ENCODE measurements at places on chromosomes 13 and 19. TPM values are rescaled to one million over a fixed set of nuclear protein-coding genes. Genes with fewer than 3 reads are reported as not detected.

SIX5 gene
- 26.3 TPM for total RNA-seq

PDE4A gene
- 11.0 TPM for total RNA-seq

SNRPD2 gene
- total RNA-seq, result 209 TPM

OVOL3 gene
- total RNA-seq, result not detected

HSD17B14 gene
- total RNA-seq, result 22.2 TPM

DNA sequence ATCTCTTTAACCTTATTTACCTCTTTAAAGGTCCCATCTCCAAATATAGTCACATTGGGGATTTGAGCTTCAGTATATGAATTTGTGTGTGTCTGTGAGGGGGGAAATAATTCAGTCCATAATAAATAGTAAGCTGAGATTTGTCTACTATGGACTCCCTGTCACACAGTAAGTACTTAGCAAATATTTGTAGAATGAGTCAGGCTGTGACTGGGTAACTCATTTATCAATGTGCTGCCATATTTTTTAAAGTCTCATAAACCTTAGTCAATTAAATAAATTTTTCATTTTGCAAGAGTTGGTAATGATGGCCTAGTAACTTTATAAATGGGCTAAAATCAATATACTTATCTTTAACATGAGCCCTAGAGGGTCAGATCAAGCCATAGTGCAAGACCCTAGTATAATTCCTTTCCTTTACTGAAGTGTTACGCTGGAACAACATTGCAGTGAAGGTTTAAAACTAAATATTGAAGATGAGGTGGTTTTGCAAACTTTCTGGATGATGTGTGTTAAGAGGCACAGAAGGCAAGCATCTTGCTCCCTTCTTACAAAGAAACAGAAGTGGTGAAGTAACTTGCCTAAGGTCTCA lies 305.1 kb downstream of the KCNRG start:
- no peak for DNase-seq

GRCh38 chr19:4760285-4760650 lies 31.3 kb upstream of the FEM1A start:
- no peak for DNase-seq

GRCh38 chr13:66875264-66875663 lies 354.9 kb downstream of the PCDH9 start:
- DNase-seq, result no peak

DNA sequence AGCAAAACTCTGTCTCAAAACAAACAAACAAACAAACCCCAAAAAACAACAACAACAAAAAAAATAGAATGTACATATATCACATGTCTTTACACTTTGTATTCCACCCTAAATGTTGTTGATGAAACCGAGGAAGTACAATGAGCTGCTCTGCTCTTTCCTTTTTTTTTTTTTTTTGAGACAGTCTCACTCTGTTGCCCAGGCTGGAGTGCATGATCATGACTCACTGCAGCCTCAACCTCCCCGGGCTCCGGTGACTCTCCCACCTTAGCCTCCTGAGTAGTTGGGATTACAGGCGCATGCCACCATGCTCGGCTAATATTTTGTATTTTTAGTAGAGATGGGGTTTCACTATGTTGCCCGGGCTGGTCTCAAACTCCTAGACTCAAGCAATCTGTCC lies 30.6 kb upstream of the LRP3 start:
- DNase-seq, result no peak

DNA sequence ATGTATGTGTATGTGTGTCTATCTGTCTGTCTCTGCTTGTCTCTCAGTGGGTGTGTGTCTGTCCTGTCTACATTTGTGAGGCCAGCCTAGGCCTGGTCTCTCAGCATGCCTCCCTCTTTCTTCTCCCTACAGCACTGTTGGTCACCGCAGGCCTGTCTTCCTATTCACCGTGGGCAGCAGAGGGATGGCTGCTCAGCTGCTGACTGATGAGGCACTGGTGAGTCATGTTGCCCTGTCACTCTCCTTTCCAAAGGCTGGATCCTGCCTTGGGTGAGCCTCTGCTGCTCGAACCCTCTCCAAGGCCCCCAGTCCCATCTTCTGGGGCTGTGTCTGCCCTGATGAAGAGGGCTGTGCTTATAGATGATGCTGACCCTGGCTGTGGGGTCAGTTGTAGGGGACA lies 6.3 kb downstream of the ZNF71 start:
- no peak for DNase-seq

GRCh38 chr13:97212004-97212403 lies 10.1 kb upstream of the MBNL2 start:
- no peak for DNase-seq

GRCh38 chr19:30227012-30227621 lies 145.1 kb upstream of the ZNF536 start:
- no peak for DNase-seq

DNA sequence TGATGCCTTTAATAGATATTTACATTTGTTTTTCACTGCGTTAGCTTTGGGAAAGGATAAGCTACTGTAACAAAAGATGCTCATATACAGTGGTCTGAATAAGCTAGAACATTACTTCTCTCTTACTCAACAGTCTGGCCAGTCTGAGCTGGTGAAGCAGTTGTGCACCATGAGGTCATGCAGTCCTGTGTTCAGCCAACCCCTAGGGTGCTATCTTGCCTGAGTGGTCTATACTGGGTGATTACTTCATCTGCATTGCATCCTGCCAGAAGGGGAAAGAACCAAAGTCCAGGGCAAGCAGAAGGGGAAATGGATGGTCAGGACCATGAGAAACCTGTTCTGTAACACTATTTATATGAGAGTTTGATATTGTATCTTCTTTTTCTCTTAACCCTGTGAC lies 31.5 kb downstream of the ERCC5 start:
- no peak for DNase-seq

GRCh38 chr13:73532582-73532981 lies 473.8 kb downstream of the KLF5 start:
- DNase-seq, result no peak

DNA sequence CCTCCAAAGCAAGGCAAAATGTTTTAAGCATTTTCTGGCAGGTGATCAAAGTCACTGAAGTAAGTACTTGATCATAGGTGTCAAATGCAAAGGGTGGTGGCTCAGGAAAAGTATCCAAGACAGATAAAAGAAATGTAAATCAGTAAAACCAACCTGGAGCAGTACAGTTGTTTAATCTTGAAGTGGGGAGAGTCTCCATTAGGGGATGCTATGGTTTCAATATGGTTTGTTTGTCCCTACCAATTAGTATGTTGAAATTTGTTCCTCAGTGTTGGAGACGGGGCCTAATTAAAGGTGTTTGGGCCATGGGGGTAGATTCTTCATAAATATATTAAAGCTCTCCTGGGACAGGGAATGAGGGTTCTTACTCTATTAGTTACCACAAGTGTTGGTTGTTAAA lies 1781.7 kb upstream of the PRR20A start:
- DNase-seq, result no peak

DNA sequence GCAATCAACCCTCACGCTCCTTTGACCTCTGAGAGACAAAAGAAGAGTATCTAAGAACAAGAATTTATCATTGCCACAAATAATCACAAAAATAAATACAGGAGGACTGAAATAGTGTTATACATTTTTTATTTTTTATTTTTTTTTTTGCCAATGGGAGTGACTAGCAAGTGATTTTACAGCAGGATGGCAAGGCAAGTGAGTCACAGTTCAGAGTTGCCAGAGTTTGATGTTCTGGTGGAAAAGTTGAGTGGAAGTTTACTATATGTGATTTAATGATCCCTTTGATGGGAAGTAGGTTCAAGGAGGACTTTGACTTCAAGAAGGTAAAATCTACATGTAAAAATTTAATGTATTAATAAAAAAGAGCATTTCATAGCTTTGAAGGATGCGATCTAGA lies 2691.4 kb downstream of the PCDH9 start:
- DNase-seq, result no peak

DNA sequence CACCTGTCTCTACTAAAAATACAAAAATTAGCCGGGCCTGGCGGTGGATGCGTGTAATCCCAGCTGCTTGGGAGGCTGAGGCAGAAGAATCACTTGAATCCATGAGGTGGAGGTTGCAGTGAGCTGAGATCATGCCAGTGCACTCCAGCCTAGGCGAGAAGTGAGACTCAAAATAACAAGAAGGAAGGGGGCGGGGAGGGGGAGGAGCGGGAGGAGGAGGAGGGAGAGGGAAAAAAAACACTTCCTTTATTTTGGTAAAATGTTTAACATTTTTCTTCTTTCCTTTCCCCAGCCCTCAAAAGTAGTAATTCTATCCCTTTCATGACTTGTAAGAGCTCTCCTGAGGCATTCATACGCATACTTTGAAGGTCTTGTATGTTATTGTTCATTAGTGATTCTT lies 44.3 kb downstream of the SPRY2 start:
- DNase-seq, result no peak

GRCh38 chr19:45825917-45826893 lies 11.1 kb upstream of the RSPH6A start:
- DNase-seq, result no peak

DNA sequence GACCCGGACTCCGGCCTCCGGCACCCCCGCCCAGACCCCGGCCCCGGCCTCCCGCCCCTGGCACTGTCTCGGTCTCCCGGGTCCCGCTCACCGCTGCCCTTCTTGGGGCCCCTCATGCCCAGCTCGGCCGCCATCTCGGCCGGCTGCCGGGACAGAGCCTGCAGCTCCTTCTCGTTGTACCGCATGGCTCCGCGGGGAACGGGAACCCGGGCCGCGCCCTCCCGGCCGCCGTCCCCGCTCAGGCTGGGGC lies 140 bp downstream of the PLEKHJ1 start:
- no peak for DNase-seq

DNA sequence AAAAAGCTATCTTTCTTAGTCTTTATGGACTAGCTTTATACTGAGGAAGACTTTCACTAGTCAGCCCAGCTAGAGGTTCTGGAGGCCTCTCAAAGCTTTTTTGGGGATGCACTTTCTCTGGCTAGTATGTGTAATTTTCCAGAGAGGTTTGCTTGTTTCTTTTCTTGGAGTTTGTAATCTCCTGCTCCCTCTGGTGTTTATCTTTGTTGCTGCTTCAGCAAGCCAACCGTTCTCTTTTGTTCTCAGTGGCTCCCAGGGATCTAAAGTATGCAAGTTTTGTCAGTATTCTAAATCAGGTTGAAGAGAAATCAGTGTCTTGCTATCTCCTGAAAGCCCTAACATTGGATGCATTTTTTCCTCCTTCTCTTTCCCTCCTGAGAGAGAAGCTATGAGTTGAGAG lies 121.1 kb upstream of the MYO16 start:
- DNase-seq, result no peak

GRCh38 chr19:49890349-49891311 lies 6.1 kb downstream of the IL4I1 start:
- peak; percentile 71 for DNase-seq
